Activated CD8-positive, alpha-beta memory T cell treated with anti-CD3 and anti-CD28 coated beads for 1 hour (primary cell): ENCODE measurements at places on chromosomes 7 and 10.

- DNase-seq: no peak
Measured at GRCh38 chr7:138000081-138000701, 1.7 kb downstream of the CREB3L2 start.

GRCh38 chr10:7170626-7171322, 240.1 kb downstream of the SFMBT2 start:
- DNase-seq: no peak

DNA sequence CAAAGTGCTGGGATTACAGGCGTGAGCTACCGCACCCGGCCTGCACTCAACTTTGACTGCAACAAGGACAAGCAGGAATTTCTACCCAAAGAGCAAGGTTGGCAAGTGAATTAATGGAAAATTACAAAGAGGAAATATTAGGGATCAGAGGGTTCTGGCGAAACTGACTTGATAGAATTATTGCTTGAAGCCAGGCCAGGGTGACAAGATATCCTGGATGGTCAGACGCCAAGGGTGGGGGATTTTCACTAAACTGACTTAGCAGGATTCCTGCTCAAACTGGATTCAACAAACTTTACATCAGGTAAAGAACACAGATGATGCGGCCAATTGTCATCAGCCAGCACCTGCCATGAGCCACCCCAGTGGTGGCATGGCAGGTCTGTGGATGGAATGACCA, 603.6 kb upstream of the MGMT start:
- DNase-seq: no peak

GRCh38 chr10:28980264-28980663, 302.9 kb downstream of the BAMBI start:
- no peak for DNase-seq

DNA sequence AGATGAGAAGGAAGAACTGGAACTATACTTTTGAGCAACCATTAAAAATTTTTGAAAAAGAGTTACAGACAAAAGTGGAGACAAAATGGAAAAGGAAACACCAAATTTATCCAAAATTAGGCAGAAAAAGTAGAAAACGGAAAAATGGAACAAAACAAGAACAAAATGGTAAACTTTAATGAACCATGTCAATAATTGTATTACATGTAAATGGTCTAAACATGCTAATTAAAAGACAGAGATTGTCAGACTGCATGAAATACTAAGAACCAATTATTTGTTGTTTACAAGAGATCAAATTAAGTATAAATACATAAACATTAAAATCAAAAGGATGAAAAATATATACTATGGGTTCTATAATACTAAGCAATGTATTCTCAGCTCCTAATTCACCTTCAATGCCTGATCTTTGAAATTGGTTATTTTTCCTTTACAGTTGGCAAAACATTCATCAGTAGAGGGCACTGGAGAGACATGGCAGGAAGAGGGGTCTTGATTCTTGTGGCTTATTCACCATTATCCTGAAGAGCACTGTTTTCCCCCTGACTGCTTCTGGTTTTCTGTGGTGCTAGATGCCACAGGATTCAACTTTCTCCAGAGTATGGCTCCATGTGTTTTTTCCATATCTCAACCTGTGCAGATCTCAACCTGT, 124.9 kb downstream of the ELFN1 start:
- no peak for DNase-seq

- no peak for DNase-seq
Measured at GRCh38 chr7:30420662-30421061, 57.9 kb downstream of the NOD1 start.

GRCh38 chr10:62048470-62048869, 147.0 kb downstream of the ARID5B start:
- DNase-seq: no peak

GRCh38 chr7:150909200-150909995, 57.1 kb downstream of the AOC1 start:
- no peak for DNase-seq

DNA sequence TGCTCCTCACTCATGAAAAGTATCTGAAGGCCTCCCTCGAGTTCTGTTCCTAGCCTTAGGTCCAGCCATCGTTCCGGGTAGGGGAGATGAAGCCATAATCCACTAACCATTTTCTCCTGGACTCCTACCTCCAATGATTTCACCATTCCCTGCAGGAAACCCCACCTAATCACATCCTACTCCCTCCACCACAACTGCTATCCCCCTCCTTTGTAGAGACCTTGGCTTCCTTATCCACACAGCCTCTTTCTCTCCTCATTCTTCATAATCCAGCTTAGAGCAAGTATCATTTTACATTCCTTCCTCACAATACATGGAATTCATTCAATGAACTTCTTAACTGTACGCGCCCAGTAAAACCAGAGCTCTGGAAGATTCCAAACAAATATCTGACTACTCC, 18.7 kb downstream of the HNRNPF start:
- DNase-seq: no peak
